NCI-H69 (cell line): ENCODE measurements at places on chromosomes 5 and 9.
A peak's percentile ranks its signal among the peaks of the same experiment; 100 is the strongest.

DNA sequence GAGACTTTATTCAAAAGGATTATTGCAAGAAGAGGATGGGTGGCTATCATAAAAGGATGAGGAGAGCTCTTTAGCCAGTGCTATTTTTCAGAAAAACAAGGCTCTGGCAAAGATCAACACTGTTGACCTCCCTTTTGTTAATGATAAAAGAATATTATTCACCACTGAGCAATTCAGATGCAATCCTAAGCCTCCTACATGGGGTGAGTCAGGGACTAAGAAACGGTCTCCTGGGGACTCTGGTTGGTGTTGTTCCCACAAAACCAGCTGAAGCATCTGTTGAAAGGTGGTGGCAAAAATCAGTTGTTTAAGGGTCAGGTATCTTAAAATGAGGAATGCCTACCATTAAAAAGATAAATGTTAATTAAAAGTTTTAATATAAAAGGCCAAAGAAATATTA, 7.7 kb upstream of the GCNT1 start:
- no peak for DNase-seq

DNA sequence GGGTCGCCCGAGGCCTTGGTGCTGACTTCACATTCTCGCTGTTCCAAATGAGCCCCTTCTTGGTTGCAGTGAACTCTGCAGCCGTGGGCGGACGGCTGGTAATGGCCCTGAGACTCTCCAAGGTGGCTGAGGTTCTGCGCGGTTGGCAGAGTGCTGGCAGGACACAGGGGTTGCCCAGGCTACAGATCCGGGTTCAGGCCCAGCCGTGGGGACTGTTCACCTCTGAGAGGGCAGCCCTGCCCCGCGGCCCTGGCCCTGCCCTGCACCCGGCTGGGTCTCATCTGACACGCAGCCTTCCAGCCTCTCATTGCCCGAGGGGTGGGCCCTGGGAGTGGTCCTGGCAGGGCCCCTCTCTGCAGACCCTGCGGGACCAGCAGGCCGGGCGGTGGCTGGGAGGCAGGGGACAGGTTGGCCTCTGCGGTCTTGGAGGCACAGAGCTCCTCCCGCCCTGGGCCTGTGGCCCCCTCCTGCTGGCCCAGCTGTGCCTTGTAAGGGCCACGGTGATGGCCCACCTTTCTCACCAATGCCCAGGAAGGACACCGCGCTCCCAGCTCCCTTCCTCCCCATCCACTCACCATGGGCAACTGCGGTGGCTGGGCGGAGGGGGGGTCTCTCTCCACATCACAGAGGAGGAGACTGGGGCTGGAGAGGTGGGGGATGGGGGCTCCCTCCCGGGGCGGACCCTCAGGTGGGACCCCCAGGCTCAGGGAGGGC, 51.6 kb downstream of the AHRR start:
- DNase-seq, result peak; percentile 57

GRCh38 chr5:368183-369084, 46.9 kb downstream of the AHRR start:
- DNase-seq, result no peak

- no peak for DNase-seq
These were observed 22.3 kb upstream of the GLE1 start for GRCh38 chr9:128482186-128482585.

GRCh38 chr9:78644359-78644758, 347.4 kb downstream of the PSAT1 start:
- DNase-seq, result no peak

DNA sequence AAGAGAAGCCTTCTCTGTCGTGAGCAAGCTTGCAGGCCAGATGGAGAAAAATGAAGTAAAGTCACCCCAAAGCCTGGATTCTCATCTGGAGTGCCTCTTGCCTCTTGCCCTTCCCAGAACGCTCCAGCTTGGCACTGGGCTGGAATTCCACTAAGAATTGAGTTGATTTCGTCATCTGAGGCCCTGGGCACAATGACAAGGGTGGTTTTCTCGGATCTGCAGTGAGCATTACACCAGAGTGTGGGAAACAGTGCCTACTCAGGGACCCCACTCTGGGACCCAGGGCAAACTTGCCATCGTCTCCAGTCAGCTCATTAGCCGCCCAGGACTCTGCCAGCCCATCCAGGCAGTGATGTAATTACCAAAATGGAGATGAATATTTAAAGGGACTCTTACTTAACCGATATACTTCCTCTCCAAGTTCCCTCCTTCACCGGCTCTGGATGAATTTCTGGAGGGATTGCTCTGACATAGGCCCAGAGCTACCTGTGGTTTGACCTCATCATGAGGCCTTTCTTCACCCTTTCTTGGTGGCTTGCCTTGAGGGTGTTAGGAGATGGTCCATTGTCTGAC, 44.7 kb upstream of the LCP2 start:
- DNase-seq, result no peak

GRCh38 chr5:88094403-88094802, 174.2 kb downstream of the TMEM161B start:
- no peak for DNase-seq

DNA sequence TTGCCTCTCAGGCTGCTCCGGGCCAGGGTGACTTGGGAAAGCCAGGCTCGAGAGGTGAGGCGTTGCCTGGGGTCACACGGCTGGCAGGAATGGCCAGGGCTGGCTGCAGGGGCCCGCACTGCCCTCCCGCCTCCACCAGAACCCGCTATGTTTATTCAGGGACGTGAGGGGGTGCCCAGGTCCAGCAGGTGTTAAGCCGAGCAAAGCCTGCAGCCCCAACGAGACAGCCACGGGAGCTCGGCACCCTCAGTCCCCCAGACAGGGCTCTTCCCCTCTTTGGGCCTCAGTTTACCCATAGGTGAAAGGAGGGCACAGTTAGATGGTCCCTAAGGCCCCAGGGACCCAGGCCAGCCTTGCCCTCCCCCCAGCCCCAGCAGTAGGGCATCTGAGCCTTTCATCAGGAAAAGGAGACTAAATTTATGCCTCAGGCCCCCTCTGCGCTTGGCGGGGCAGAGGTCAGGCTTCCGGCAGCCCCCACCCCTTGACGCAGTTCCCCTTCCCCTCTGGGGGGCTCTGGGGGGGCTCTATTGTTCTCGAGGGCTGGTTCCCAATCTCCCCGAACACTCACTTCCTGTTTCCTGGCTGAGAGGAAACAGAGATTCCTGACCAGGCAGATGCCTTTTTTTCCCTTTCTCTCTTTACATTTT, 7.1 kb upstream of the EGFL7 start:
- no peak for DNase-seq

DNA sequence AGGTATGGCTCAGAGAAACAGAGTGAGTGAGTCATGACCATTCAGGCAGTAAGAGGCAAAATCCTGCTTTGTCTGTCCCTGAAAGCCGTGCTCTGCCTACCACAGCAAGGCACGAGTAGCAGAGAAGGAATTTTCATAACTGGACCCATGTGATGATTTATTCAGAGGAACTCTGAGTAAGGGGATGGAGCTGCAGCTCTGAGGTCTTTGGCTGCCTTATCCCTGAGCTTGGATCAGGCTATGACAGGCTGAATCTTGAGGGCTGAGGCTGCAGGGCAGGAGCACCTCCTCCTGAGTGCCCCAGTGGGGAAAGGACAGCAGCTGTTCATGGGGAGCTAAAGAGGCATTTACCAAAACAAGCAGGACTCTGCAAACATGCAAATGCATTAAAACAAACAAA, 183.4 kb downstream of the PAPPA start:
- DNase-seq, result peak; percentile 79

- no peak for DNase-seq
These were observed 203.9 kb downstream of the FBN2 start for GRCh38 chr5:128334010-128334716.
